ENCODE measurements at places on chromosomes 4 and X.
A peak's percentile ranks its signal among the peaks of the same experiment; 100 is the strongest.

DNA sequence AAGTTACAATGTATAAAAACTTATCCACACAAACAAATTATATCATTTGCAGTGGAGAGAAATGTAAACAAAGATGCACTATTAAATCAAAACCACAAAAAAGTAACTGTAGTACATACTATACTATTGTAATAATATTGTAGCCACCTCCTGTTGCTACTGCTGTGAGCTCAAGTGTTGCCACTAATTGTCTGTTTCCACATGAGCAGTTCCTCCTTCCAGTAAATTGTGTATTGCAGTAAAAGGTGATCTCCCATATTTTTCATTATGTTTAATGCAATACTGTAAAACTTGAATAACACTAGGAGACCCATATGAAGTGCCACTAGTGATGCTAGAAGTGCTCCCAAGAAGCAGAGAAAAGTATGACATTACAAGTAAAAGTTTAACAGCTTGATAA, 11.7 kb downstream of the LIN54 start:
- DNase-seq = no peak

- DNase-seq = no peak
Observed at GRCh38 chr4:14552119-14552518, 450.2 kb upstream of the CPEB2 start.

DNA sequence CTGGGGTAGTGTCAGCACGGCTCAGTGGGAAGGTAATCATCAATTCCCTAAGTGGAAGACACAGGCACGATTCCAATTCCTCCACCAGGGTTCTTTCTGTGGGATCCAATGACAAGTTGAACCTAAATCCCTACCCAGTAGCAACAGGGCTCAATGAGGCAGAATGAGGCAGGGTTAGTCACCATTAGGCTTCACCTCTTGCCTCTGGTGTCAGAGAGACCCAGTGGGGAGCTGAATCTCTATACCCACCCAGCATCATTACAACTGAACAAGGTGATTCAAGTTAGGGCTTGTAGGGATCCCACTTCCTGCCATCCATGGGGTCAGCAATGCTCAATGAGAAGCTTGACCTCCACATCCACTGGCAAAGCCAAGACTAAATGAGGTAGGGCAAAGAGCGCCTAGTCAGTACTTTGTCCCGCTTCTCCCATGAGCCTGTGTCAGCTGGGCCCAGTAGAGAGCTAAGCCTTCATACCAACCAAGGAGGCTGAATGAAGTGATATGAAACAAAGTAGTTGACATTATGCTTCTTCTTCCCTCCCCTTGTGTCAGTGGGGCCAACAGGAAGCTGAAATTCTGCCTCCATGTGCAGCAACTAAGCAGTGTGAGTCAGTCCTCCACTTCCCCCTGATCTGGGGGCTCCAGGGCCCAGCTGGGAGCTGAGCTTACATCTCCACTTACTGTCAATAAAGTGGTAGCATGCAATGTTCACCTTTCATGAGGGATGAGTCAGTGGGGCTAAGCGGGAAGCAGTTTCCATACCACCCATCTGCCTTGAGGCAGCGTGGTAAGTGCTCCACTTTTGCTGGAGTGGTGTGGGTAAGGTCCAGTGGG, 36.4 kb upstream of the RBM41 start:
- DNase-seq = peak; percentile 44

GRCh38 chr4:40856840-40857362, 107.1 kb downstream of the NSUN7 start:
- peak; percentile 64 for DNase-seq

DNA sequence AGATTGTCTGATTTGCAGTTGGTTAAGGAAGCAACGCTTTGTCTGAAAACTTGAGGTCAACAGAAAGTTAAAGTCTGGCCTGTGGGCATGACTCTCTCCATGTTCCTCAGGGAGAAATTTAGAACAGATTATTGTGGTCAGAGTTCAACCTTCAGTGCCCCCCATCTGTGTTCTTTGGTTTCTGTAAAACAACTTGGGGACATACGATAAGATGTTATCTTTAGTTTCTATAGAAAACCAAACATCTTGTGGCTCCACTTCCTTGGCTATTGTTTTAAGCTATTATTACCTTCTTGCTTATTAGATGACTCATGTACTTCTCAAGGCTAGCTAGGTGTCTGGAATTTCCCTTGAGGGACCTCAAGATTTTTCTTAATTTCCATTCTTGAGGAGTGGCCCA, 507.7 kb downstream of the PDHA2 start:
- no peak for DNase-seq

DNA sequence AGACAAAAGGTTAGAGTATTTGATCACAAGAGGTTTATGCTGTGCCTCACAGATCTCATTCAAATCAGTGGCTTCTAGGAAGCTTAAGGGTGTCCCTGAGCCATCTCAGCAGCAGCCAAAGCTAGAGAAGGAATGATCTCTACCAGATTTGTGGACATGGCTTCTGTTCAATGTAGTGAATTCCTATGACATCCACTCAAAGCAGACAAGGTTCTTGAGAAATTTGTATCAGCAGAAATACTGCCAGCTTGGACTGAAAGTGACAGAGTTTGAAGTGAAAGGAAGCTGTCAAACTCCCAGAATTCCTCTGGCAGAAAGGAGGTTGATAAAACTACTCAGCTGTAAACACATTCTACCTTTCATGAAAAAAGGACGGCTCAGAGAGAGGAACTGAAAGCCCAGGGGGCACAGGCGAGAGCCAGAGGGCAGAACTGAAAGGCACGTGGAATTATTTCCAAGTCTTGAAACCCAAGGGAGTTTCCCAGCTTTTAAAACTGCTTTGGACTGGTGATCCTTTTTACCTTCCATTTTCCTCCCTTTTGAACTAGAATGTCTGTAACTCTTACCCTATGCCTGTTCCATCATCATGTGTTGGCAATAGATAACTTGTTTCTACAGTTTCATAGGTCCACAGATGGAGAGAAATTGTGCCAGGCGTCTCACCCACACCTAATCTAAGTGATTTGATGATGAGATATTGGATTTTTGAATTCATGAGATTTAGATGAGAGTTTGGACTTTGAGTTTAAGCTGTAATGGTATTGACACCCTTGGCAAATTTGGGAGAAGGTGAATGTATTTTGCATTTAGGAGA, 14.5 kb upstream of the MED14 start:
- no peak for DNase-seq

All from ACHN (cell line).